ENCODE measurements at places on chromosomes 1 and 21.

DNA sequence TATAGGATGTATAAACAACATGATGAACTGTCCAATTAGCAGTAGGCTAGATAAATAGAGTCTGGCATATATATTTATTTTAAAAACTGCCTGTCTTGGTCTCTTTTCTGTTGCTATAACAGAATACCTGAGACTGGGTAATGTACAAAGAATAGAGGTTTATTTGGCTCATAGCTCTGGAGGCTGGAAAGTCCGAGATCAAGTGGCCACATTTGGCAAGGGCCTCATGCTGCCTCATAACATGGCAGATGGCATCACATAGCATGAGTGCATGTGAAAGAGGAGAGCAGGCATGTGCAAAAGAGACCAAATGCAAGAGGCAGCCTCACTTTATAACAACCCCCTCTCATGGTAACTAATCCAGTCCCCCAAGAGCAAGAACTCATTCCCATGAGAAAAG, 6.0 kb downstream of the STYXL2 start:
- no peak for DNase-seq

DNA sequence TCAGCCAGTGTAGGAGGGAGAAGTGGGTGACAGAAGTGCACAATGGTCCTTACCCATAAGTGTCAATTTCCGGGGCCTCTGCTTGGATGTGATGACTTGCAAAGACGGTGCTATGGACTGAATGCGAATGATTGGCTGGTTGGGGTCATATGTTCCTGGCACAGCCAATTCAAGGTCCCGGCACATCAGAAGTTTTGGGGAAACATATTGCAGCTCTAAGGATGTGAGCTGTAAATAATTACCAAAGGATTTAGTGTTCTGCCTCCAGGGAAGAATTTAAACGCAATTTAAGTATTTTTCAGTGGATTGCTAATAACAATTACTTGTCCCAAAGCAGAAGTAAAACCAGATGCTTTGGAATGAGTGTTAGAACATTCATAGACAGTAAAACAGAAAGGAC, 26.9 kb upstream of the EXOSC10 start:
- no peak for DNase-seq

GRCh38 chr1:97247196-97247595, 525.6 kb downstream of the PTBP2 start:
- DNase-seq = no peak

DNA sequence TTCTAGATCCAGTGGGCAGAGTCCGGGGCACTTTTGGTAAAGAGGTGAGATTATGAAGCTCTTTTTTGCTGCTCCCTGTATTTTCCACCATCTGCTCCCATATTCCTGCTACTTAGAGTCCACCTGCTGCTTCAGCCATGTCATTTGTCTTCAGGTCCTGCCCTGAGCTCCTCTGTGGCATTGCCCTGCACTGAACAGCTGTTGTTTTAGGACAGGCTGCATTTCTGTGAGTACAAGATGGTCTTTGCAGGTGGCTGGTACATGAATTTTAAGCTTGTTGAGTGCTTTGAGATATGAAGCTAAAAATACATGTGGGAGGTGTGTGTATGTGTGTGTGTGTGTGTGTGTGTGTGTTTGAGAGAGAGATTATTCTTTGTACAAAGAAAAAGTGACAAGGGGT, 21.9 kb downstream of the MT1HL1 start:
- DNase-seq = no peak

DNA sequence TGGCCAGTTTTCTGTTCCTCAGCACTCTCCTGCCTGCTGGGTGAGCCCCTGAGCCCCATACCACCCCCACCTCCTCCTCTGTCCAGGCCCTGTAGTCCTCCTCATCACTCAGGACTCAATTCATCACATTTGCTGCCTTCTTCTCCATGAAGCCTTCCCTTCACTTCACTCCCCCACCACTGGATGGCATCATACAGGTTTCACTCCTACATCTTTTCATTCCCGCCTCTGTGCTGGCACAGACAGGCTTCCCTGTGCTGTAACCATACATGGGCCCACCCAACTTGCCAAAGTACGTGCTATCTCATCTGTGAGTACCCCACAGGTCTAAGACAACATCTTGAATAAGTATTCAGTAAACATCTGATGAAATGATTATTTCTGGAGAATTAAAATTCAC, 56.9 kb downstream of the SLC45A1 start:
- peak; percentile 76 for DNase-seq

GRCh38 chr1:64060611-64061302, 142.7 kb upstream of the UBE2U start:
- peak; percentile 18 for DNase-seq

DNA sequence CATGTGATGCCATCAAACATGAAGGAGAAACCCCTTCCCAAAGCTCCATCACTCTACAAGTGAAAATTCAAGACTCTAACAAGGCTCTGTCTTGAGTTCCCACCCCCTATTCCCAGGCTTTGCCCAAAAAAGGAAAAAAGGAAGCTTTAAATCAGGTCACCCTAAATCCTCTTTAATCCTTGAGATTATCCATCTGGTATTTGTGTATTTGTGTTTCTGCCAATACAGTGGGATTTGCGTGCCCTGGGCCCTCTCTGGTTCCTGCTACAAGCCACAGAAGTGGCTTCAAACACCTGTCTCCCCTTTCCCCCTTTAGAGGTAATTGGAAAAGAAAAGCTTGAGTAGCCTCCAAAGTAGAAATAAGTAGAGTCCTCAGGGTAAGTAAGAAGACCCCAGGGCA, 120.4 kb downstream of the EDEM3 start:
- DNase-seq = no peak

GRCh38 chr1:110312188-110313121, 26.7 kb upstream of the RBM15 start:
- DNase-seq = peak; percentile 91

DNA sequence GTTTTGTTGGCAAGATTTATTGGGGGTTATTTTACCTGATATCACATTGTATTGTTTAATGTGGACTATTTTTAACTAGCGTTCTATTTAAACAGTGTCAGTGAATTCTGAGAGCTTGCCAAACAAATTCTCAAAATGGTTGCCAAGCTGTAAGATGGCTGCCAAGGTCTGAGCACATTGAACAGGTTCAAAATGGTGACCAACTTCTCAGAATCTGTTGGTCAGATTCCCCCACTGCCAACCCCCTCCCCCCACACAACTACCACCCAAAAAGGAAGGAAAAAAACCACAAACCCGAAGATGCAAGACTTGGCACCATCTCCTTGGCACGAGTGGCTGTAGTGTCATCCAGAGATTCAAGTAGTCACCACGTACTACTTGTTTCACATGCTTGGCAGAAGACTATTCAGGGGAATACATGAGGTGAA, 159.1 kb downstream of the NFIA start:
- DNase-seq = peak; percentile 14

DNA sequence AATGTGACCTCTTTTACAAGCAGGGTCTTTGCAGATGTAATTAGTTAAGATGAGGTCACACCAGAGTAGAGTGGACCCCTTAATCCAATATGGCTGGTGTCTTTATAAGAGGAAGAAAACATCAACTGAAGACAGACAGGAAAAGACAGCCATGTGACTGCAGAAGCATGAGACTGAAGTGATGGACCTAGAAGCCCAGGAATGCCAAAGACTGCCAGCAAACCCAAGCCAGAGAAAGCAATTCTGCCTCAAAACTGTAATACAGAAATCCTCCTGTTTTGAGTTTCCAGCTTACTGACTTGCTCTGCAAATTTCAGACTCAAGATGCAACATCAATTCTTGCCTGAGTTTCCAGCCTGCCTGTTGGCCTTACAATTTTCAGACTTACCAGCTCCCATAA, 17.3 kb downstream of the ENAH start:
- DNase-seq = no peak

DNA sequence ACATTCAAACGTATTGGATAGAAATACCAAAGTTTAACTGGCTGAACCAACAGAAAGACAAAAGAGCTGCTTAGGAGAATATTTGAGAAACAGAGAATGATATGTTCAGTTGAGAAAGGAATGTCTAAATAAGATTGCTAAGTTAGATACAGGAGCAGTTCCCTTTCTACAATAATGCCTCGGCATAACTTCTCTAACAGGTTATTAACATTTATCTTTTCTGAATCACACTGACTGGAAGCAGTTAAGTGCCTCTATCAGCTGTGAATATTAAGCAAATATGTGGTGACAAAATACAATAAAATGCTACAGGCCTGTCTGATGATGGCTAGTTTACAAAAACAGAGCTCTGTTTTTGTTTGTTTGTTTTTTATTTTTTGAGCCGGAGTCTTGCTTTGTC, 121.9 kb downstream of the KCNK1 start:
- DNase-seq = no peak

DNA sequence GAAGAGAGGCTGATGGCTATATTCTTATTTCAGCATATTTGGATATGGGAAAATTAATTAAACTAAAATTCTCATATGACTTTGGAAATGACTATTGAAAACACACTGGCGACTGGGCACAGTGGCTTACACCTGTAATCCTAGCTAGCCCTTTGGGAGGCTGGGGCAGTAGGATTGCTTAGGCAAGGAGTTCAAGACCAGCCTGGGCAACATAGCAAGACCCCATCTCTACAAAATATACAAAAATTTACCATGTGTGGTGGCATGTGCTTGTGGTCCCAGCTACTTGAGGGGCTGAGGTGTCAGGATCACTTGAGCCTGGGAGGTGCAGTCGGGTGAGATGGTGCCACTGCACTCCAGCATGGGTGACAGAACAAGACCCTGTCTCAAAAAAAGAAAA, 26.2 kb downstream of the HS2ST1 start:
- no peak for DNase-seq

DNA sequence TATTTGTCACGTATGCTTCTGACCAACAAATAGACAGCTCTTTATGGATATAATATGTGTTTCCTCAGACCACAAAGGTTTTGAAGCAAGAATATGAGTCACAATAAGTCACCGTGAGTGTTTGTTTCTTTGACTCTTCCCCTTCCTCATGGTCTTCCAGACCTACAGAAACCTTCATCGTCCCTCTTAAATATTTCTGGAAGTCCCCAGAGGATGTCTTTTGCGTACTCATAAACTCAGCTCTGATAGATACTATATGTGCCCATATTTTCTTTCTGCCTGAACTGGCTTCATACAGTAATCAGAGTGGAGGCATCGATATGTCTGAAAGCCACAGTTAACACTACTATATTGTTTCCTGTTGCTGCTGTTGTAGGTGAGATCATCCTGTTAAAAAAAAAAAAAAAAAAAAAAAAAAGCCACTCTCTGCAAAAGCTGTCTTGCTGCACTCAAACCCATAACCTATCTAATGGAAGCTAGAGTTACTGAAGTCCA, 38.4 kb downstream of the ADAMTS1 start:
- no peak for DNase-seq

- peak; percentile 47 for DNase-seq
Observed at GRCh38 chr1:218671573-218671972, 326.4 kb downstream of the TGFB2 start.

- DNase-seq = peak; percentile 65
Observed at GRCh38 chr1:225554216-225554812, 98.6 kb downstream of the ENAH start.
